ENCODE measurements at places on chromosomes 2 and 18.

GRCh38 chr18:23336101-23336500 is 117.0 kb upstream of the RIOK3 start:
- DNase-seq, result no peak

DNA sequence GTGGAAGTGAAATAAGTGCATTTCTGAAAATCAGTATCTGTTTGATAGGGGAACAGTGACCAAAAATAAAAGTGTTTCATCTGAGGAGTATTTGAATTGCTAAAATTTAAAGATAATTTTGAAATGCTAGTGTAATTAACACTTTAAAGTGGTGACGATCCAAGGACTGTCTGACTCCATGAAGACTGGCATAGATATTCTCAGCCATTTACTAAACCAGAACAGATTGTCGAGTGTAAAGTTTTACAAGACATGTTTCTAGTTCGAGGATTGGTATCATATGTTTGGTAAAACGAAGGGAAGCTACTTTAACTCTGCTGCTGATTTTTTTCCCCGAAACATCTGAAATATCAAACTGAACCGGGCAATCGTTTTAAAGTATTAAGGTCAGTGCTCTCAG is 417.9 kb downstream of the EPHA4 start:
- DNase-seq, result no peak

GRCh38 chr18:36829362-36830157 is 633 bp downstream of the KIAA1328 start:
- no peak for DNase-seq

DNA sequence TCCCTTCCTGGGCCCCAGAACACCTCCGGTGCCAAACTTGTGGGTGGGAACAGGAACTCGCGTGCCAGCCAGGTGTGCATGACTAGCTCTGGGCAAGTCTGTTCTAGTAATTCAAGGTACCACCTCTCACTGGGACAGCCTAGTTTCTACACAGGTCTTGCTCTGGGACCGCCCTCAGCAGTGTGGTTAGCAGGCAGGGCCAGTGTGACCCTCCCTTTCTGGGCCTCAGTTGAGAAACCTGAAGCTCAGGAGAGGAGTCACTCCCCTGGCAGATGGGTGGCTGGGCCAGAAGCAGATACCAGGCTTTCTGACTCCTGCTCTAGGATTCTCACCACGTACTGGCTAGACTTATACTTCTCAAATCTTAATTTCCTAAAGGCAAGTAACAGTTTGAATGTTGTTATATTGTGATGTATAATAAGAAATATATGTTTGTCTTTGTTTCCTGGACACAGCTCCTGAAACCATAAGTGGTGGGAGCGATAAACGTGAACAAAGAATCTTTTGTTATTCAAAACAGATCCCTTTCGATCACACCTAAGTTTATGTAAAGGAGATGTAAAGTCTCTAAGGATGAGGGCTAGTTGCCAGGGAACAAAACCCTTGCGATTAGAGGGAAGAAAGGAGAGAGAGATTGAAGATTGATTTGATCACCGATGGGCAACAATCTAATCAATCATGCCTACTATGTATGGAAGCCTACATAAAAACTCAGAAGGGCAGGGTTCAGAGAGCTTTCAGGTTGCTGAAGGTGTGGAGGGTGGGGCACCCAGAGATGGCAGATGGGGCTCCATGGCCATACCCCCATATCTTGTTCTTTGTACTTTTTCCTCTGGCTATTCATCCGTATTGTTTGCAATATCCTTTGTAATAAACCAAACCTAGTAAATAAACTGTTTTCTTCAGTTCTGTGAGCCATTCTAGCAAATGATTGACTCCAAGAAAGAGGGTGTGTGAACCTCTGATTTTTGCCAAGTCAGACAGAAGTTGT is 952 bp upstream of the UGT1A6 start:
- DNase-seq, result no peak

- no peak for DNase-seq
Observed at GRCh38 chr2:184879671-184880070, 281.3 kb downstream of the ZNF804A start.
